G401 (cell line): ENCODE measurements at places on chromosomes 7 and 10. TPM values are rescaled to one million over a fixed set of nuclear protein-coding genes. Genes with fewer than 3 reads are reported as not detected.

- no peak for DNase-seq
Observed at GRCh38 chr10:33216661-33217427, 117.6 kb downstream of the NRP1 start.

DNA sequence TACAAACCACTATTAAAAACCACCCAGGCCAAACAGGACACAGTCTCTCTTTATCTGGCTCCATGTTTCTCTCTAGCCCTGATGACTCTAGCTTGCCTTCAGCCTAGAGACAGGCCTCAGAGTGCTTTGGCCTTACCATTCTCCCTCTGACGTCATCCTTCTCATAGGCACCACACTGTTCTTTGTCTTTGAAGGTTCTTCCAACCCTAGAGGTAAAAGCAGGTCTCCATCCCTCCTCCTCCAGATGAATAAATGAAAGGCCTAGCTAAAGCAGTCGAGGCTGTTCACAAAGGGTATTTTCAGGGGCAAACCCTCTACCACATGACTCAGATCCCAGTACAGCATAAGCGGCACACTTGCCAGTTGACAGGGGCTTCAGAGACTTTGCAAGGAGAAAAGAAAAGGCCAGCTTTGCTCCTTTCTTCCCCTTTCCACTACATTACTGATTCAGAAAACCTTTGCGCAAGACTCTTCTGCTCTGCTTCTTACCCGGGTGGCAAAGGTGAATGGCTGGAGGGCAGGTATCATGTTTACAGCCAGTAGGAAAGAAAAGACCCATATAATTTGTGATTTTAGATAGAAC lies 14.8 kb downstream of the NFE2L3 start:
- DNase-seq, result no peak

- no peak for DNase-seq
Observed at GRCh38 chr7:133070562-133070961, 11.3 kb downstream of the CHCHD3 start.

GRCh38 chr10:119725517-119725827 lies 378 bp upstream of the INPP5F start:
- no peak for DNase-seq

GRCh38 chr10:100138921-100139496 lies 46.8 kb downstream of the ERLIN1 start:
- no peak for DNase-seq

DNA sequence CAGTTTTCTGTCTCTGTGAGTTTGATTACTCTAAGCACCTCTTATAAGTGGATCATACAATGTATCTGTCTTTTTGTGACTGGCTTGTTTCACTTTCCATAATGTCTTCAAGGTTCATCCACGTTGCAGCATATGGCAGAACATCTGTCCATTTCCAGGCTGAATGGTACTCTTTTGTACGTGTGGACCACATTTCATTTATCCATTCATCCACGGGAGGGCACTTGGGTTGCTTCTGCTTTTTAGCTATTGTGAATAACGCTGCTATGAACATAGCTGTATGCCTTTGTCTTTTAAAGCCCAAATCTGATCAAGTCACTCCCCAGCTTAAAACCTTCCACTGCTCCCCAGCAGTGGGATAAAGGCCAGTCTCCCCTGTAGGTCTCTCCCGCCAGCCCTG lies 31.5 kb downstream of the EGFR start:
- no peak for DNase-seq

Gene BHLHA15
- total RNA-seq, result 0.37 TPM in 1 of 2 replicates, not detected in the other

Gene ANKRD22
- not detected in 2 replicates for total RNA-seq
